ENCODE measurements at places on chromosomes 2 and 18.

DNA sequence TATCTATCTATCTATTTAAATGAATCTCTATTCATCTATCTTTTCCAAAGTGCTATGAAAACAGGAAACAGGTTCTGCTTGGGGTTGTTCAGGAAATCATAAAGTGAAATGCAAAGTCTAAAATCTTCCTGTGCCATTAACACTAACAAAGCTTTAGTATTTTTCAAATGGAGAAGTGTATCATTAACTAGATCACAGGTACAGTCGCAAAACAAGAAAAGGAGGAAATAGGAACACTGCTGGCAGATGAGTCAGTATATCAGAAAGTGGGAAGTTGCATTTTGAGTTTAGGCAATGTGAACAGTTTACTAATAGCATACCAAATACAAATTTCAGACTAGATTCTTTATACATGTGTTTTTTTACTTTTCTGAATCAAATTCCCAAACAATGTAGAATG, 888.5 kb upstream of the FSHR start:
- no peak for DNase-seq

DNA sequence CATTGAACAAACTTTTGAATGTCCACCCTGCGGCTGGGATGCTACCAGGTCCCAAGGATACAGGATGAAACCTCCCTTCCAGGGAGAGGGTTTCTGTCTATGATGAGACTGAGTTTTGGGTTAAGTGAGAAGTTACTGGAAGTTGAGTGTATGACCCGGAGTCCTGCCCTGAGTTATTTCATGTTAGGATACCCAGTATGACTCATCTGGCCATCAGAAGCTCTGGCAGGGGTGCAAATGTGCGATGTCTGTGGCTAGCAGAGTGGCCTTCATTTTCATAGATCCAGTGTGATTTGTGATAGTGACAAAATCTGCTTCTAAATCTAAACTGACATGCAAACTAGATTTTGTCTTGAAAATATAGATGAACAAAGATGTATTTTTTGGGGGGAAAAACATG, 55.3 kb downstream of the KCTD1 start:
- no peak for DNase-seq

DNA sequence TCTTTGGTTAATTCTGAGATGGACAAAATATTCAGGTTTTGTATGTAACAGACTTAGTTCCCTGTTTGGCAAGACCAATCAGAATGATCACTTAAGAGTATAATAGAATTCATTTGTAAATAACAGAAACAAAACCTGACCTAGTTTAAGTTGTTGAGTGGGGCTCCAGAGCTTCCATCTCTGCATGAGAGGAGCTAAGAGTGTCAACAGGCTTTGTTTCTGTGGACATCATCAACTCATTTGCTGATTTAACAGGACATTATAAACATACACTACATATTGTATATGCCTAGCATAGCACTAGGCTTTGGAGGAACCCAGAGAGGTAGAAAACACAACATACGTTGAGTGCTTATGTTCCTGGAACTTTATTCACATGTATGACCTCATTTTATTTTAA, 75.3 kb upstream of the TRIB2 start:
- DNase-seq: no peak

DNA sequence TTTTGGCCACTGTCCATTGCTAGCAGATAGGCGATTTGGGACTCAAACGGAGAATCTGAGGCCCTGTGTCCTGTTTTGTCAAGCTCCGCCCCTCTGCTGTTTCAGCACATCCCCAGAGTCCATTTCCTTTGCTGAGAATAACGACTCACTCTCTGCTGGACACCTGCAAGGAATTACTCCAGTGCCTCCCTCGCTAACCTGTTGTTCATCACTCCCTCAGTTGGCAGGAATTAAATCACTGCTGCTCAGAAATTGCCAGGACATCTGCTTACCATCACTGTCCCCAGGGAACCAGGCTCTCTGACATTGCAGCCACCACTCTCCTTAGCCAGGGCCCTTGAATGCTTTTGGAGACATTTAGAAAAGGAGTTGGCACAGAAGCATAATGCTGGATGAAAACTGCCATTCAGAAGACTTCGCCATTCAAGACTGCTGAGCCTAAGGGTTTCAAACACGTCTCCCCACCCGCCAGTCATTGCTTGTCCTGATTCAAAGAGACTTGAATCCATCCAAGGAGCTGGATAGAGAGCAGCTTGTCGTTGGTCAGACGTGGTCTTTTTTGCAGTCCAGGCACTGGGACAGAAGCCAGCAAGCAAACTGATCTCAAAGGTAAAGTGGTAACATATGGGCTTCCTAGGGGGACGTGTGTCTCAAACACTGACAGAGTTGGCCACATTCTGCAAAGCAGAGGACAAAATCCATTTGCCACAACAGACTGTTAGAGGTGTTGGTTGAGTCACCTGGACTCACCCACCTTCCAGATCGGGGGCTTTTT, 155.3 kb downstream of the UXS1 start:
- DNase-seq: no peak

DNA sequence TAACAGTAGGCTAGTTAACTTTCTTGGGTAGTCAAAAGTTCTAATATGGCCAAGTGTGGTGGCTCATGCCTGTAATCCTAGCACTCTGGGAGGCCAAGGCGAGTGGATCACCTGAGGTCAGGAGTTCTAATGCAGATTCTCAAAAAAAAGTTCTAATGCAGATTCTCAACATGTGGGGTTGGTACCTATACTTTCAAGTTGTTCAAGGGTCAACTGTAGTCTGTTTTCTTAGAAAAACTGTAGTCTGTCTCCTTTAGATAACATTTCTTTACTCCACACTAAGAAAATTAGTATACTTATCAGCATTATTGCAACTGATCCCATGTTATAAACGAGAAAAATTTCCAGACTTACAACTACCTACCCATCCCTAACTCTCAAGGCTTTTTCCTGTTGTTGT, 16.6 kb downstream of the INO80D start:
- DNase-seq: no peak

DNA sequence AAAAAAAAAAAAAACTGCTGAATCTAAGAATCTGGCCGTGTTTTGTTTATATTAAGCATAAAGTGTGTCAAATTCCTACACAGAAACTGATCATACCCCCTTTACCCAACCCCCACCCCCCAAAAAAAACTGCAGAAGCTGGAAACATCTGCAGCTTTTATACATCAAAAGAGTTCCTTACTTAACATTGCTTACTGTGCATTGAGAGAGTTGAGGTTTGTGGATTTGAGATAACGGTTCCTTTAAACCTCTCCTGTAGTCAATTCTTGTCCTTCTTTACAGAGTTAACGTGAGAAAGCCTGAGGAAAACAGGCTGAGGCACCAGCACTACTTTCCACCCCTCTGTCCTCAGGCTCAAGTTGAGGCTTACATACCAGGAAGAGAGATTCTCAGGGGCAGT, 34.5 kb downstream of the FRZB start:
- DNase-seq: no peak

- no peak for DNase-seq
Observed at GRCh38 chr2:190493095-190493494, 41.4 kb downstream of the NEMP2 start.

GRCh38 chr2:219398721-219399363, 11.1 kb upstream of the DNPEP start:
- DNase-seq: no peak

DNA sequence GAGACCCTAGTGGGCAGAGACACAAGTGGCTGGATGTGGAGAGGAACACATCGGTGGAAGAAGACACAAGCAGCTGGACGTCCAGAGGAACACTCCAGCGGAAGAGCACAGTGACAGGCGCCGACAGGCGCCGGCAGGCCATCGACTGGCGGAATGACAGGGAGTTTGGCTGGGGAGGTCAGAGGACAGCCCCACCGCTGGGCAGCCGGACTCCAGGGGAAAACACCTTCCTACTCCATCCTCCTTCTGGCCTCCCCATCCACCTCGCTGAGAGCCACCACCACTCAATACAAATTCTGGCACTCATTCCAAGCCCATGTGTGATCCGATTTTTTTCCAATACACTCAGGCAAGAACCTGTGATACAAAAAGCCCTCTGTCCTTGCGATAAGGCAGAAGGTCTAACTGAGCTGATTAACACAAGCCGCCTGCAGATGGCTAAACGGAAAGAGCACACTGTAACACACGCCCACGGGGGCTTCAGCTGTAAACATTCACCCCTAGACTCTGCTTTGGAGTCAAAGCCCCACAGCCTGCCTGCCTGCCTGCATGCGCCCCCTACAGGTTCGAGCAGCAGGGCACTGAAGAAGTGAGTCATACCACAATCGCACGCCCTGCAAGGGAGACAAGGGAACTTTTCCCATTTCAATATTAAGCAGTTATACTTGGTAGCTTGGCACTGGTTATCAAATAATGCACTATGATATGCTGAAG, 50.2 kb upstream of the LRP1B start:
- no peak for DNase-seq

DNA sequence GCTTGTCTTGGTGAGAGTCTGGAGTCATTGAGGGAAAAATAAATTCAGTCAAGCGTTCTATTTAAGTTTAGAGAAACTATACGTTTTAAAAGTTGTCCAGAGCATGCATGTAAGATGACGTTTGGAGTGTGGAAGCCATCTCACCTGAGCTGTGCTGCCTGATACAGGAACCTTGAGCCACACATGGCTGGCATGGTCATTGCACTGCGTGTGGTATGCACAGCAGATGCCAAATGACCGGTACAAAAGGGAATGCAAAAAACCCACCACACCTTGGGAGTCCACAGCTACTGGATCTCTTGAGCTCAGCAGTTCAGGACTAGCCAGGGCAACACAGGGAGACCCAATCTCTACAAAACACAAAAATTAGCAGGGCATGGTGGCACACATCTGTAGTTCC, 4.3 kb downstream of the MZT2B start:
- DNase-seq: no peak

DNA sequence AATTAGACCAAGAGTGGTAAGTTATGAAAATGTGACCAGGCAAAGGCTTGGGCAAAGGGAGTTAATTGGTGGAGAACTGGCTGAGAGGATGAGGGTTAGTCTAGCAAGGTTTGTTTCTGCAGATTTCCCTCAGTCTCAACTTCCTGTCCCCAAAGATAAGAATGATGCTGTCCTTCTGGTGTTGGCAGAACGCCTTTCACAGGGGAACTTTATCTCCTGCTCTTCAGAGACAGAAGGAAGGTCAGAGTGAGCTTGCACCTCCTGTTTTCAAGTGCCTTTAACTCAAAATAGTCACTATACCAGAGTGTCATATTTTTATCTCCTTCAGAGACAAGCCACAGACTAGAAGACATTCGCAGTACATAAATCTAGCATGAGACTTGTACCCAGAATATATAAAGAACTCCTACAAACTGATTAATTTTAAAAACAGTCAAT, 95.7 kb downstream of the TEX51 start:
- no peak for DNase-seq

- DNase-seq: no peak
Observed at GRCh38 chr2:48173141-48173540, 266.8 kb upstream of the FBXO11 start.

- DNase-seq: no peak
Observed at GRCh38 chr18:52244658-52245057, 95.3 kb upstream of the DCC start.

DNA sequence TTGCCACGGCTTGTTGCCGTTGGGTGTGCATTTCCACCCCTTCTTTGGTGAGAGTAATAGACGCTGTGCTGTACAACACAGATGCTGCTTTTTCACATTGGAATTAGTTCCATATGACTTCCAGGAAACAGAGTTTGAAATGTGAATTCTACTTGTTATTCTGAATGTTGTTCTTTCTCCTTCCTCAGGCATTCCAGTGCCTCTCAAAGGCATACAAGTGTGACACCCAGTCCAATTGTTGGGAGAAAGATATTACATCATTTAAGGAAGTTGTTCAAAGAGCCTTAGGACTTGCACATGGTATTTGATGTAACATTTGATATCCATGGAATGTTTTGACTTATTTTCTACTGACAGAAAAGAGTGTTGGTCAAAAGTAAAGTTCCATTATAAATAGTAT, 134.4 kb upstream of the LTBP1 start:
- no peak for DNase-seq

DNA sequence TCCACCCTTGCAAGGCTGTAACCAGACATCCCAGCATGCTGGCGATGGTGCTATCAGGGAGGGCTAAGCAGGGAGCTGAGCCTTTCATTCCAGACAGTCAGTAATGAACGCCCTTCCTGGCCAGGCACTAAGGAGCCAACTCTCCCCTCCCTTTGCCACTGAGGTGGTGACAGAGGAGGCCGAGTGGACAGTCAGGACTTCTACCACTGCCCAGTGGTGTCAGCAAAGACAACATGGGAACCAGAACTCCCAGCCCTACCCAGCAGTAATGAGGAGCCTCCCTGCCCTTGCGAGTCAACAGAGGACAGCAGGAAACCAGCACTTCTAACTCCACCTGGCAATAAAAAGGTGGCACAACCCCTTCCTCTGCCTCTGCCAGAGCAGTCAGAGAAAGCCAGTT, 68.6 kb downstream of the ZAP70 start:
- no peak for DNase-seq

- no peak for DNase-seq
Observed at GRCh38 chr18:79241755-79242154, 154.0 kb upstream of the NFATC1 start.

DNA sequence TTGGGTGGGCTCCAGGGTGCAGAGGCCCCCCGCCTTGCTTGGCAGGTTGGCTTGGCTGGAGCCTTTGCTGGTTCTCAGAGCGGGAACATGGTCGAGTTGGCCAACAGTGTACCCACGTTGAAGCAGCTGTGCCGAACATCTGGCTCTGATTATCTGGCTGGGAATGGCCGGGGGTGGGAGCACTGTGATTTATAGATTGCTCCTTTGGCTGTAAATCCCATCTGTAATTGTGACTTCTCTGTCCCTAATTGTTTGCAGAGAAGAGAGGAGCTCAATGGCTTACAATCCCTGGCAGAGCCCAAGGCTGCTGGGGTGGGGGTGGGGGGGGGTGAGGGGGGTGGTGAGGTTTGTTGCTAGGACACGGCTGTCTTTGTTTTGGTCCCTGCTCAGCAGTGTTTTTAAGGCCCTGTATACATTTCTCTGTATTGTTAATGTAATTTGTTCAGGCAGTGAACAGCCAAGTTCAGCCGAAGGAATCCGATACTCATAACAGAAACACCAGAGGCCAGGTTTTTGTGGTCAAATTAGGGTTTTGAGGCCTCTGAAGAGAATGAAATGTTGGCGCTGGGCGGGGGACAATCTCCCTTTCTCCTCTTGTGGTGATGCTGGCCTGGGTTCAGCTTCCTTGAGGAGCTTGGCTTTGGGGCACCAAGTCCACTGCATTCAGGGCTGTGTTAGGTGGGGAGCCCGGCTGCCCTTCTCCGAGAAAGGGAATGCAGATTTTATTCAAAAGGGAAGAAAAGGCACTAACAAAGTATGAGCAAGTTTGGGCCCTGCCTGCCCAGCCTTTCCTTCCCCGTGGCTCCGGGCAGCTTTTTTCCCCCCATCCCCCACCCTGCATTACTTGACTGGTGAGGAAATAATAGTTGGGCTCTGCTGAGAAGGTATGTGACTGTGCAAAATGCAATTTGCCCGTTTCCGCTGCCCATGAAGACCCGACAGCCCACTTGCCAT, 82.5 kb downstream of the TCF7L1 start:
- no peak for DNase-seq

GRCh38 chr18:36578871-36579710, 249.7 kb downstream of the TPGS2 start:
- DNase-seq: no peak

DNA sequence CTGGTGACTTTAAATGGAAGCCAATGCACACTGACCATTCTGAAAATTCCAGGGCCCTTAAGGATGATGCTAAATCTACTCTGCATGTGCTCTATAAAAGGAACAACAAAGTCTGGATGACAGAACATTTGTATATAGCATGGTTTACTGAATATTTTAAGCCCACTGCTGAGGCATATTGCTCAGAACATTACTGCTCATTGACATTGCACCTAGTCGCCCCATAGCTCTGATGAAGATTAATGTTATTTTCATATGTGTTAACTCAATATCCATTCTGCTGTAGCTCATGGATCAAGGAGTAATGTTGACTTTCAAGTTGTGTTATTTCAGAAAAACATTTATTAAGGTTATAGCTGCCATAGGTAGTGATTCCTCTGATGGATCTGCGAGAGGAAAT, 827.5 kb upstream of the CHAC2 start:
- DNase-seq: no peak

Measured in memory B cell (primary cell).